ENCODE measurements at places on chromosomes 6 and 20.

- DNase-seq = no peak
Observed at GRCh38 chr6:3965071-3965718, 113.7 kb downstream of the FAM217A start.

DNA sequence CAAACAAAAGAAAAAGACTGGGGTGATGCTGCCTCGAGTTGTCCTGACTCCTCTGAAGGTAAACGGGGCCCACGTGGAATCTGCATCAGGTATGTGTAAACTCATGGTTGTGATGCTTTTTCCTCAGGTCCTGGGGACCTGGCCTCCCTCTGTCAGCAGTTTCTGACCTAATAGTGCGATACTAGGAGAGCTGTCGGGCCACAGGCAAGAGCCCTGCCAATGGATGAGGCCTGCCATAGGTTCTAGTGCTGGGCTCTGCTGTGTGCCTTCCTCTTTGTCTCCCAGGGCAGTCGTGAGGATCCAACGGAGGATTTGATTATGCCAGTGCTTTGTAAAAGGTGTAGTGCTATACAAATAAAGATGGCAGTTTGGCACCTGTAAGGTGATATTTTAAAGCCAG, 71.2 kb downstream of the ASXL1 start:
- no peak for DNase-seq

DNA sequence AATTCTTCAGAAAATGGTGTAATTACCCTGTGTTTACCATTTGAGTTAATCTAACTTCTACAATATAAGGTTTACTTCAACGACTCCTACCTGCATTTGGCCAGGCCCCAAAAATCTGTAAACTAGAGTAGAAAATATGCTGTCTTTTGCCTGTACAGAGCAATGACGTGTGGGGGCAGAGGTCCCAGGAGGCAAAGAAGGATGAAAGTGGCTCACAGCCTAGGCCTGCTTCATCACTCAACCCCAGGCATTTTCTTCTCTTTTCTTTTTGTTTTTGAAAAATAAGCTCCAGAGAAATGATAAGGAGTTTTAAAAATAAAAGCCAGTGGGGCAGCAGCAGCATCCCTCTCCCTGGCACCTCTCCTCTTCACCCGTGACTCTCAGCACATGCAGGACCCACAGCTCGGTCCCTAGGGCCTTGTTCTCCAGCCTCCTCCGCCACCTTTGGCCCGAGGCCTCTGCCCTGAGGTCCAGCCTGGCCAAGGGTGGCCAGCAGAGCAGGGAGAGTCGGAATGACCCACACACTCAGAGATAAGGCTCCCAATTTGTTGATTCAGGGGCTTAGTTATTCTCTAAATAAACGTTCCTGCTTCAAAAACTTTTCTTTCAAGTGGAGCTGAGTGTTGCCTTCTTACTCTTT, 310.3 kb upstream of the RNF24 start:
- DNase-seq = no peak

- DNase-seq = peak; percentile 78
Observed at GRCh38 chr6:98835149-98836024, 1.0 kb downstream of the POU3F2 start.

DNA sequence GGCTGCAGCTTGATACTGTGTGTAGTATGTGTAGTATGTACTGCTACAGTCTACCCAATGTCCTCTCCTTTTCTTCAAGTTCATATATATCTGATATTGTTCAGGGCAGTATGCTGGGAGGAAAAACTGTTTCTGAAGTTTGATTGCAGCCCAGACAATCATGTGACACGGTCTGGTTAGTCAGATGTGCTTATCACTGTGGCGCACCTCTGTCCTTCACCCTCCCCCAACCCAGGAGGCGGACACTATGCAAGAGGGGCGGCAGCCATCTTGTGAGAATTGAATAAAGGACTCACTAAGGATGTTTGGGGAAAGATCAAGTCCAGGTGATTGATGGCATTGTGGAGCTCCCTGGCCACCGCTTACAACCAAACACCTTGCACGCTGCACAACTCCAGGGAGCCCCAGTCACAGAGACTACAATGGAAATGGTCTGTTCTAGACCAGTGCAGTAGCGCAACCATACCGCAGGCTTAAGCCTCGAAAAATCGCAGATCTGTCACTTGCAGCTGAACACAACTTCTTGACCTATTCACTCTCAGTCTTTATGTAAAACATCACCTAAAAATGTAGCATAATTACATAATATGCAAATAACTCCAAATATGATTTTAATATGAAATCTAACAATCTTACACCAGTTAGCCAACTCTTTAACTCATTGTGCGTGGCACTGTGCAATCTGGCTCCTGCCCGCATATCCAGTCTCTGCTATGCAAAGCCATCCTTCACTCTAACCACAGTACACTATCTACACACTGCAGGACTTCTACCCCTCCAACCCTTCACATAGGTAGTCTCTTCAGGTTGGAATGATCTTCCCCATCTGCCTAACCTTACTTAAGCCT, 79.3 kb downstream of the VGLL2 start:
- no peak for DNase-seq

All from NCI-H1417 (cell line).